ENCODE measurements at places on chromosomes 1 and 21. TPM values are rescaled to one million over a fixed set of nuclear protein-coding genes. Genes with fewer than 3 reads are reported as not detected.

Gene LRRC7
- total RNA-seq = 5.7 TPM

Gene RCOR3
- 42.0 TPM for total RNA-seq

Gene CNR2
- not detected for total RNA-seq

DNA sequence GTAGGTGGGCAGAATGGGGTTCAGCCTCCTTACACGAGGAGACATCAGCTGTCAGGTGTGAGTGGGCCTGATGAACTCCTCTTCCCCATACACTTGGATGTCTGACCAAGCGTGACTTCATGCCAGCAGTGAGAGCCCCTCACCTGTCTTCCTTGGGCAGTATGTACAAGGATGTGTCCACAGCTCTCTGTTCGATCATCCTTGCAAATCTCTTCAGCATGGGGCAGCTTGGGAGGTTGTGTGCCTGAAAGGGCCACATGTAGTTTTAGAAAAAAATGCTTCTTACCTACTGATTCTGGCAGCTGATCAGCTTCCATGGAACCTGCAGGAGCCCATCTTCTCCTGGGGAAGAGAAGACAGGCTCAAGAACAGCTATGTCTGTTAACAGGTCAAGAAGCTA lies 18.0 kb downstream of the ACP6 start:
- no peak for DNase-seq

GRCh38 chr1:13702425-13703127 lies 2.6 kb downstream of the PRDM2 start:
- DNase-seq = no peak

DNA sequence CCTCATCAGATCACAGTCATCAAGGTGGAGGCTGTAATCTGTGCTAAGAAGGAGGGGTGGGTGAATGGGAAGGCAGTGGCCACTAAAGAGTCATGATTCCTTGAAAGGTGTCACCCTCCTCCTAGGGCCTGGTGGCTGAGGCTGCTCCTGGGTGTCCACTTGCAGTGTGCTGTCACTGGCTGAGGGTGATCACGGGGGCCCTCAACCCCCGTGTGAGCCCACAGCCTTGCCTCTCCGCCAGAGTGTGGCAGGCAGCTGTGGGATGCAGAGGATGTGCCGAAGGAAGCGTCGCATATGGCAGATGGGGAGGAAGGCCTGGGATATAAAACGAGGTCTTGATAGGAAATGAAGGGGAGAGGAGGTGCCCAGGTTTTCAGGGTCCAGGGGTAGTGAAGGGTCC lies 476.5 kb downstream of the PTPRU start:
- no peak for DNase-seq

DNA sequence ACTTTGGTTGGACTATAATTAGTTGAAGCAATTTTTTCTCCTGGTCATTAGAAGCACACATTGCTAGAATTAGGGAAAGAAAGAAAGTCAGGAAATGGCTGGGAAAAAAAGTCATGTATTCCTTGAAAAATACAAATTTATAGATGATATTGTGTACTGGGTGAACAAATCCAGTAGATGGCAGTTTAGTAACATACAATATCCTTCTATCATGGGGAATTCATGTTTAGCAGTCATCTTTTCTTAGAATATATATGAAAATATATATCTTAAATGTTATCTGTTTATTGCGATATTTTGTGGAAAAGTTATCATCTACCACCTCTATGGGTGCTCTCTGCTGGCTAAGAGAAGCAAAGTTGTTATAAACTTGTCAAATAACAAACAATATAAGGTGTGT lies 13.1 kb upstream of the ZRANB2 start:
- no peak for DNase-seq

GRCh38 chr1:221157026-221157761 lies 278.0 kb downstream of the HLX start:
- no peak for DNase-seq

- no peak for DNase-seq
Observed at GRCh38 chr21:21713651-21714180, 715.5 kb downstream of the NCAM2 start.

DNA sequence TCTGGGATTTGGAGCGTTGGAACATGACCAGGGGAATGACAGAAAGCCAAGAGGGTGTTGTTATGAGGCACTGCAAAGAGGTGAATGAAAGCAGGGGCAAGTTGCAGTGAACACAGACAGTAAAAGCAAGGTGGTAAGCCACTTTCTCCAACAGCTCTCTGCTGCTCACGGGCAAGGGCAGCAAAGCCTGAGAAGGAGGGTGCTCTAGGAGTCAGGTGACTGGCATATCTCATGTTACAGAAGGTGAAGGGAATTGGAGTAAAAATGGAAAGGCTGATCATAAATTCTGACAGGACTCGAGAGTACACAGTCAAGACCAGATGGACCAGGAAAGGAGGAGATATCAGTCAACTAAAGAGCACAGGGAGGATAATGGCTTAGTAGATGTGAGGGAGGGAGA lies 14.5 kb downstream of the VAV3 start:
- DNase-seq = no peak
